ENCODE measurements at places on chromosomes 2 and 18.

DNA sequence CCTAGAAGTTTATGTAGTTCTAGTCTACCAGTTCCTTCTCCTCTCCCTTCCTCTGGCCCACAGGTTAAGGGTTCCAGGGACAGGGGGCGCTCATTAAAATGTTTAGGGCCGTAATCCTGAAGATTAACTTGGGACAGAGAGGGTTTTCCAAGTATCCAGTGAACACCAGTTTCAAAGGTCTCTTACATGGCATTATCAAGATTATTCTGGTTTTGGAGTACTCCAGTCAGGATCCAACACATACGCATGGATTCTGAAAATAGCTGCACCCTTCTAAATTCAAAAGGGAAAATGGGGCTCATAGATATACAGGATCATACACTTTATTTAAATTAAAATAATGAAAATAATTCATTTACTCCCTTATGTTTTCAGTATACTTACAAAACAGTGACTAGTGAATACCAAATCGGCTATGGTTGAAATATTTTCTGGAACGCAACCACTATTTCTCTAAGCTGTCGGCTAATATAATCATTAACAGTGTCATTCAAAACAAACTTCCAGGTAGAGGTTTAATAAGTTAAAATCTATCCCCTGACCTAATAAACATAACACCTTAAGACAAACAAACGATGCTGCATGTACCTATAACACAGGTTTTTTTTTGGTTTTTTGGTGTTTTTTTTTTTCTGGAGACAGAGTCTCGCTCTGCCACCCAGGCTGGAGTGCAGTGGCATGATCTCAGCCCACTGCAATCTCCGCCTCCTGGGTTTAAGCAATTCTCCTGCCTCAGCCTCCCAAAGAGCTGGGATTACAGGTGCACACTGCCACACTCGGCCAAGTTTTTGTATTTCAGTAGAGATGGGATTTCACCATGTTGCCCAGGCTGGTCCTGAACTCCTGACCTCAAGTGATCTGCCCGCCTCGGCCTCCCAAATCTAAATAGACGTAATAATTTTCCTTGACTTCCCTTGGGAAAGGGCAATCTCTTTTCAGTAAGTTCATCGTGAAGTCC lies 44.7 kb downstream of the MGAT4A start:
- DNase-seq, result no peak

DNA sequence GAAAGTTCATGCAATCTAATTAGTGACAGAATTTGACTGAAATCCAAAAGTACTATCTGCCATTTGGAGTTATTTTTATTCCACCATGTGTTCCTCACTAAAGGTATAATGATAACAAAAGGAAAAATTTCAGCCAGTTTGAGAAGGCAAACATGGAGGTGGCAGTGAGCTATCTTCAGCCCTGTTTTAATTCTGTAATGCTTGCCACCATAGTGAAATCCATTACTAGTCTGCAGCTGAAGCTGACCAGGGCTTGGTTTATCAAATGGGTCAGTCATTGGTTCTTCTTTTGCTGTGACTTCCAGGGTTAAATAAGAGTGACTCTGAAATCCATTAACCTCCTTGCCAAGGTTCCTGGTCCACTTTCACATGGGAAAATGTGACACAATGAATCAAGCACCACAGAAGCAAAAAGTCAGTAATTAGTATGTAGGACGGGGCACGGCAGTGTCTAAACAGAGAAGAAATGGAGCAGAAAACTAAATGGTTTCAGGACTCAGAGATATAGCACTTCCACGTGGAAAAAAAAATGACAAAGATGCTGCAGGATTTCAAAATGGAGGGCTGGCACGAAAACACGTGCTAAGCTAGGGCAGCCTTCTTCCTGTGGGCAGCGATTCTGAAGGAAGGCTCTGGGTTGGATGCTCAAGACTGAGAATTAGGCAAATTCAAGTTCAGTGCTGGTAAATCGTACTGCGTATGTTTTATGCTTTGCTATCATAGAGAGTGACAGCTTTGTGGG lies 87.2 kb downstream of the EPHA4 start:
- no peak for DNase-seq

- DNase-seq, result no peak
Measured at GRCh38 chr2:89837962-89838625, 1146.6 kb downstream of the RPIA start.

GRCh38 chr2:221914334-221914880 lies 342.3 kb upstream of the EPHA4 start:
- DNase-seq, result no peak

DNA sequence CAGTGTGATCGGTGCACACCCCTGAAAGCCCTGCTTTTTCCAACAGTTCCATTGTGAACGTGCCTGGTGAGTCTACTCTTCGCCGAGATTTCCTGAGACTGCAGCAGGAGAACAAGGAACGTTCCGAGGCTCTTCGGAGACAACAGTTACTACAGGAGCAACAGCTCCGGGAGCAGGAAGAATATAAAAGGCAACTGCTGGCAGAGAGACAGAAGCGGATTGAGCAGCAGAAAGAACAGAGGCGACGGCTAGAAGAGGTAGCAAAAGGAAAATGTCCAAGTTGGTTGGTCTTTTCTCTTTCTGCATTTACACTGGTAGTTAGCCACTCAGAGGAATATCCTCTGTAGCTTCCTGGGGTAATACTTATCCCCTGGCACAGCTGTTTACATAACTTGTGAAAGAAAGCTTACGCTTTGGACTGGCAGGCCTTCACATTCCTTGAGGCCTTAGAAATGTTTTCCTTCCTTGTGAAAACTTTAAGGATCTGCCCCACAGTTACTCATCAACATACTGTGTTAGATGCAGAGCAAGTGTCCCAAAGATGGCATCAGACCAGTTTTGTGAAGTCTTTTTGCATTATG lies 146.6 kb downstream of the MAP4K4 start:
- DNase-seq, result no peak

GRCh38 chr2:15506229-15506819 lies 54.8 kb downstream of the NBAS start:
- no peak for DNase-seq

DNA sequence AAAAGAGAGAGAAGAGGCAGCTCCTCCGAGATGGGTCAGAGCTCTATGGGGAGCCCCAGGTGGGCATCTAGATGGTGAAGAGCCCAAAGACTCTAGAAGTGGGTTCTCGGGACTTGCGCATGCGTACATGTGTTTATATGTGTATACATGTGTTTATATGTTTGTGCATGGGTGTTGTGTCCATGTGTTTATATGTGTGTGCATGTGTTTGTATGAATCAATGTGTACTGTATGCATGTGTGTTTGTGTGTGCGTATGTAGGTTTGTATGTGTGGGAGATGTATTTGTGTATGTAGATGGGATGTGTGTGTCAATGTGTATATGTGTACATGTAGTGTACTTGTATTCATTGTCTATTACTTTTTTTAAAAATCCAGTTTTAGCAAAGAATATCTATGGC lies 25.6 kb downstream of the DNPEP start:
- no peak for DNase-seq

DNA sequence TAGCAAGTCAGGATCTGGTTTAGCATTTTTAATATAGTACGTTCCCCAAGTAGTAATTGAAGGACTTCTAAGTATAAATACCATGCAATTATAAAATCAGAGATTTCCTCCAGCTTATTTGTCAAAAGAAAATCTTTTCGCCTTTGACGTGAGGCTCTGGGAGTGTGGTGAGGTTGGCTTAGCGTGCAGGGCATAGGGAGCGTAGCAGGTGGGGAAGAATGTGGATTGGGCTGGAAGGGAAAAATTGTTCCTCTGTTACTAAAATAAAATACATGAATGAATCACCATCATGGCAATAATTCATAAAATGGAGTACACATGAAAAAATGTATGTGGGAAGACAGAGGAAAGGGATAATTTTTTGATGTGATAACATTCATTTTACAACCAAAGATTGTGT lies 5.4 kb upstream of the IL1RL2 start:
- DNase-seq, result no peak

DNA sequence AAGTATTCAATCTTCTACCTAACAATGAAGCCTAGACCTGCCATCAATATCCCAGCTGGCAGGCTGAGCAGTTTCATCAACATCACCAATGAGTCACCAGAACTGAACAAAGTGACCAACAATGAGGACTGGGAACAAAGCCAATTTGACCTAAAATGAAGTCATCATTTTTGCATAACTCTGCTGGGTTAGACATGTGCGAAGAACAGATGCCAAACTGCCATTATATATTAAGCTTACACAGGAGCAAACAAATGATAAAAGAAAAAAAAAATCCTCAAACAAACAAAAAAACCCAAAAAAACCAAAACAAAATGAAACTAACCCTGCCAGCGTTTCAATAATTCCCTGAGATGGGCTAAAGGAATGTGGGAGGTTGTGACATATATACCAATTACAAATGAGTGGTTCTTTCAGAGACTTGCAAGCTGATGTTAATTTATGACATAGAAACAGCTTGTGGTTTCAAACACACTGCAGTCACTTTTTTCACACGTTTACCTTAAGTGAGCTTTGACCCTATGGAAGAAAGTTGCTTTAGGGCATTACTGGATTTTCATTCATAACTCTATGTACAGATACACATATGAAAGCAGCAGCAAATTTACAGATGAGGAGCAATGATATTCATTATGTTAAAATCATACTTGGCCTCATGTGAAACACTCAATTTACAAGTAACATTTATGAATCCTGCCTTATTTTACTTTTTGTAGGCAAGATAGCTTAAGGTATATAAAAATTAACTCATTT lies 56.9 kb upstream of the CCDC141 start:
- peak; percentile 94 for DNase-seq

- no peak for DNase-seq
Measured at GRCh38 chr2:15355386-15355785, 205.7 kb downstream of the NBAS start.

- no peak for DNase-seq
Measured at GRCh38 chr2:46438794-46439193, 40.6 kb upstream of the TMEM247 start.

DNA sequence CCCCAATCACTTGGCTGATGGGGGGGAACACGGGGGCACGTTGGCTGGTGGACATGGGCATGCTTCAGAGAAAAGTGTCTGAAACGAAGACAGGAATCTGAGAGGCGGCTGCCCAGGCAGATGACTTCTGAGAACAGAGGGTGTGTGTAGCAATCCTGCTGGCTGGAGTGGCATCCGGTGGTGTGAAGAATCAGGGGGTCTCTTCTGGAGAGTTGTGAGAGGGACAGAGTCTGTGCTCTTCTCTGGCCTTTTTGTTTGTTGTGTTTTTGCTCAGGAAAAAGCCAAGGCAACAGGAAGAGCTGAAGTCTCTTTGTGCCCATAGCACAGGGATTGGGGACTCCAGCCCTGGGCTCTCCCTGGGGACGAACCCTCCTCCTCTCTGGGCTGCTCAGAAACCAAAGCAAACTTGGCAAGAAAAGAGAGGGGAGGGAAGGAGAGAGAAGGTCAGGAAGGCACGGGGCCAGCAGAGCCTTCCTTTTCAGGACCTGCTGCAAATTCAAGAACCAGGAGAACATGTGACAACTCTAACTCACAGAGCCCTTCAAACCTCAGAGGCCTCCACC lies 97.0 kb upstream of the SMAD2 start:
- DNase-seq, result no peak

DNA sequence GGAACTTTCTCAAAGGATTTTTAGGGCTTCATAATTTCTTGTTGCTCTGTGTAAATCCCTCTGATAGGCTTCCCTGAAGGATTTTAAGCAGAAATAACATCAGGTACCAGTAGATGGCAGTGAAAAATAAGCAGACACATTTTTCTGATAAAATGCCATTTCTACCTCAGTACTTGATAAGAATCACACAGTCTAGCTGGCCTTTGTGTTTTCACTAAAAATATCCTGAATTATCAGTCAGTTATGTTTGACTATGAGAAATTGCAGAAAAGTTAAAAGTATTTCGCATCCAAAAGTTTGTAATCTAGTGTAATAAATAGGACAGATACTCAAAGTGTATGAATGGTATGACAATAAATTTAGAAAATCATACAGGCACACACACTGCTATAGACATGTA lies 68.7 kb downstream of the DNAJC10 start:
- DNase-seq, result peak; percentile 65

- no peak for DNase-seq
Measured at GRCh38 chr18:9562584-9562983, 51.8 kb downstream of the PPP4R1 start.

GRCh38 chr18:24514439-24514838 lies 54.0 kb downstream of the HRH4 start:
- DNase-seq, result no peak

DNA sequence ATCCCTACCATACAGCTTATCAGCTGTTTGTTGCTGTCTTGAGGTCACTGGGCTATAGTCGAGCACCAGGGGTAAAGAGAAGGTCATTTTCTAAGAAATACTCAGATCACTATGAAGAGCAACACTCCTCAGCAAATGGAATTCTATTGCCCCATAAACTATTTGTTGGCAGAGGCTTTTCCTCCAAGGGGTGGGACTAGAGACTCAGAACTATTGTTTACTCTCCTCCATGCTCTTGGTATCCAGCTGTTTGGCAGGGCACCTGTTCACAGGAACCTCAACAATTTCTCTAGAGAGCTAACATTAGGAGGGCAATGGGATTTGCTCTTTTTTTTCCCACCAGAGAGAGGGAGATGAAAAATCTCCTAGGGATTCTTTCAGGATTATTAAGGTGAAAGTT lies 249.1 kb upstream of the SPRED2 start:
- DNase-seq, result no peak

- DNase-seq, result peak; percentile 50
Measured at GRCh38 chr2:49255409-49255971, 101.2 kb upstream of the FSHR start.

GRCh38 chr2:133418021-133418420 lies 150.2 kb downstream of the NCKAP5 start:
- no peak for DNase-seq

GRCh38 chr2:239151201-239152131 lies 249.4 kb downstream of the HDAC4 start:
- DNase-seq, result no peak

GRCh38 chr18:73927496-73927895 lies 220.1 kb downstream of the FBXO15 start:
- DNase-seq, result no peak

GRCh38 chr2:10527585-10527984 lies 79.5 kb upstream of the ODC1 start:
- no peak for DNase-seq

All from NCI-H774 (cell line).